Activated naive CD4-positive, alpha-beta T cell (primary cell): ENCODE measurements at places on chromosomes 5 and 9.

DNA sequence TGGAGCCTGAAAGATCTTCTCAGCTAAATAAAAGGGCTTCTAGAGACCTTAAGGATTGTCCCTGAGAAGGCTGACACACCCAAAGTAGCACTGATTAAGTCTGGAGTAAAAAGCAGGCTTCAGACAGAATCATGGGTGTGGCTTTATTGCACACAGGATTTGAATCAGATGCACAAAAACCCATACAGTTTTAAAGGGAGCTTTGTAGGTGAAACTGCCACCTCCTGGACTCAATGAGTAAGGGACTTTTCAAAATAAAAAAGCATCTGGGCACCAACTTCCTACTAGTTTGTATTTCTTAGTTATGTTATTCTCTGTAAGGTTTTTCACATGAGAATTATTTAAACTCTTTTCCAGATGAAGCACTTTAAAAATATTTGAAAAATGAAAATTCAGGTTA lies 129.4 kb downstream of the EDIL3 start:
- DNase-seq = no peak

- no peak for DNase-seq
These were observed 4.9 kb downstream of the EDIL3 start for GRCh38 chr5:84379749-84380148.

- DNase-seq = no peak
These were observed 2.0 kb upstream of the TRIM14 start for GRCh38 chr9:98121058-98121457.

- DNase-seq = no peak
These were observed 11.0 kb downstream of the QSOX2 start for GRCh38 chr9:136234597-136234996.

GRCh38 chr5:172496671-172497371 lies 42.5 kb upstream of the SH3PXD2B start:
- no peak for DNase-seq

DNA sequence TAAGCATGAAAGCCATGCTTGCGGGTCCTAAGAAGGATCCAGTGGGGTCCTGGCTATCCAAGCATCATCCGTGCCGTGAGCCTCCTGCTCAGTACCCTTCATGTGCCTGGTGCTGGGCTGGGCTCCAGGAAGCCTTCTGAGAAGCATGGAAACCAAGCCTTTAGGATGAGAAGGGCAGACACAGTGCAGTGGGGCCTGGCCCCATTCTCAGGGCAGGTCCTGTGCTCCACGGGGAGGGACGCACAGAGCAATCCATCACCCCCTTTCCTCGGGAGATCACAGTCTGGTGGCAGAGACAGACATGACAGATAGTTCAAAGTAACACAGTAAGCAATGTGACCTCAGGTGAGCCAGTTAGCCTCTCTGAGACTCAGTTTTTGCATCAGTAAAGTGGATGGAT lies 76.9 kb downstream of the RGS3 start:
- DNase-seq = no peak

GRCh38 chr5:130549884-130550561 lies 615.0 kb downstream of the HINT1 start:
- no peak for DNase-seq

DNA sequence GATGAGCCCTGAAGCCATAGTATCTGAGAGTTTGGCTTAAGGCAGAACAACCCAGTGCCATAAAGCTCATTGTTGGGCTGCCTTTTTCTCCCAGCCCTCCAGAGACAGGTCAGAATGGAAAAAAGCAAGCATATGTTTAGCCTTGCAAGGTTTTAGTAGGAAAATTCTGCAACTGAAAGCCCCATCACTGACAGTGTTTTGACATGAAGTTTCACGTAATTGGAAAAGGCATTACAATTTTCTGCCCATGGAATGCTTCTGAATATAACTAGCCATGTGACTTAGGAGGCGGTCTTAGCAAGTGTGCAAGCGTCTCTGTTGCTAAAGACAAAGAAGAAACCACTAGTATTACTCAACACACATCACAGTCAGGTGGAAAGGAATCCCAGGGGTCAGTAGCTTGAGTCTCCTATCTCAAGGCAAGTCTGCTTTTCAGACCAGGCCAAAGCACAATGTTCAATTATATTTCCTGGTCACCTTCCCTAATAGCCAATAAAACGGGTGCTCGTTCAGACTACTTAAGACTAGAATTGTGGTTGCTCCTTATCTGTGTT lies 117.6 kb downstream of the CARTPT start:
- DNase-seq = no peak

GRCh38 chr9:29214690-29215253 lies 1641.5 kb upstream of the C9orf72 start:
- DNase-seq = no peak

GRCh38 chr5:151577566-151577965 lies 13.6 kb downstream of the FAT2 start:
- DNase-seq = no peak

- no peak for DNase-seq
These were observed 98.8 kb upstream of the EFNA5 start for GRCh38 chr5:107769519-107769918.

- no peak for DNase-seq
These were observed 1.5 kb downstream of the MEIKIN start for GRCh38 chr5:131943916-131944315.

- no peak for DNase-seq
These were observed 269.9 kb upstream of the MSX2 start for GRCh38 chr5:174454464-174454863.

DNA sequence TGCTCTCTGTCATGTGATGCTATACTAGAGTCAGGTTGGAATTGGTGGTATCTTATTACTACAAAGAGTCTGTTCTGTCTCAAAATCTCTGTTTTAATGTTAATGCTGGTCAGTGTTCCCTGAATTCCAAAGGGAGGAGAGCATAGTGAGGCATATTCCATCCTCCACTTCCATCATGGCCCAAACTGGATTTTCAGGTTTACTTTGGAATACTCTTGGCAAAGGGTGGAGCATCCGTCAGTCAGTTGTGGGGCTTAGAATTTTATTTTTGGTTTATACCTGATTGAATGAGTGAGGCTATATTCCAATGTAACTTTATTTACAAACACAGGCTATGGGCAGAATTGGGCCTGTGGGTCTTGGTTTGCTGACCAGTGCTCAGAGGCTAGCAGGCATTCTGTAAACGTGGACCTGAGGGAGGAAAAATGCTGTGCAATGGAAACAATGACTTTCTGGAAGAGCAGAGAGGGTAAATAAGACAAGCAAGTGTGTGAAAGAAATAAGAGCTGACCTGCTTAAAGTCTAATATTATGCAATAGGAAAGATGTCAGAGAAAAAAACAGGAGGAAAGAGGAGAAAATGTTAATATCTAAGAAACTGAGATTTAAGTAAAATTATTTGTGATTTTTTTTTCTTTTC lies 106.2 kb upstream of the CLINT1 start:
- no peak for DNase-seq

- no peak for DNase-seq
These were observed 137.5 kb downstream of the BAAT start for GRCh38 chr9:101247297-101247696.

DNA sequence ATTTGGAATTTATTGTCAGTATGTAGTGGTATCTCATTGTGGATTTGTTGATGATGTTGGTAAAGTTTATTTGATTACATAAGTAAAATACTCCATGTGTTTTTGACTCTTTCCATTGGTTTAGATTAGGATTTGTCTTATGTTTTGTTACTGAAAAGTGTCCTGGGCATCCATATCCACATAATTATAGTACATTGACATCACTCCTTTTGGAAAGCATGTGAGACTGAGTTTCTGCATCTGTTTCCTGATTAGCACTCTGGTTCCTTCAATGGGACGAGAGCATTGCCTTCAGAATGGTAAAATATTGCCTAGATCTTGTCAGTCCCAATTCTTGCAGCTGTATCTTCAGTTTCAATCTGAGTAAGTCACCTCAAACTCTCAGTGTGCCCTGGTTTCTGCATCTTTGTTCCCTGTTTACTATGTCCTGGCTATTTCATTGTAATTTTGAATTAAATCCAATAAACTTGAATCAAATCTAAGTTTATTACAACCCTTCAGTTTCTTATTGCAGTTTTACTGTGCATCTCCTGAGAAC lies 128.1 kb downstream of the FBXO38 start:
- DNase-seq = no peak
